KG1 (cell line): ENCODE measurements at places on chromosomes 5 and 9.

GRCh38 chr5:155952486-155953089 lies 374.4 kb upstream of the SGCD start:
- DNase-seq: no peak

DNA sequence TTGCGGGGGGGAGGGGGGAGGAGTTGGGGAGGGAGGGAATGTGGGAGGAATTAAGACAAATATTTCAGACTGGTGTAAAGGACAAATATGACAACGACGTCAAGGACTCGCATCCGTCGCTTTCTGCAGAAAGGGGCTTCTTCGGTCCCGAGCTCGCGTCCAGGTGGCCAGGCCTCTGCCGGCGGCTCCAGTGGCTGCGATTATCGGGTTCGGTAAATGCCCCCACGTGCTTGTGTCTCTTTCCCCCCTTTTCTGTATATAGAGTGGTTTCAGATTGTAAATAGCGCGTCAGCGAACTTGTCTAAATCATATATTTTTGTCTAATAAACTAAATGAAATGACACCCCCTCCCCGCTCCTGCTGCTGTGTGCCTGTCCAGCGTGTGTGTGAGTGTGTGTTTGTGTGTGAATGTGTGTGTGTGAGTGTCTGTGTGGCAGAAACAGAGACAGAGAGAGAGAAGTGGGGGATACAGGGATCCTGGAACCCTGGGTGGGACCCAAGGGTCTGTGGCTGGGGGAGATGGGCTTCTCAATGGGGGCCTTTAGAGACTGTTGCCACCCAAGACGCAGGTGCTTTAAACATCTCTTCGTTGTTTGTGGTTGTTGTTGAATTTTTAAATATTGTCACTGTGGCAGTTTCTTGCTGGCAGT lies 5.6 kb downstream of the IRX1 start:
- DNase-seq: no peak

- no peak for DNase-seq
These were observed at the start of gene TLX3 for GRCh38 chr5:171308453-171309275. Gene TLX3 (plus strand): TSS chr5:171309248. CDS start chr5:171309366, 118 bp downstream.

DNA sequence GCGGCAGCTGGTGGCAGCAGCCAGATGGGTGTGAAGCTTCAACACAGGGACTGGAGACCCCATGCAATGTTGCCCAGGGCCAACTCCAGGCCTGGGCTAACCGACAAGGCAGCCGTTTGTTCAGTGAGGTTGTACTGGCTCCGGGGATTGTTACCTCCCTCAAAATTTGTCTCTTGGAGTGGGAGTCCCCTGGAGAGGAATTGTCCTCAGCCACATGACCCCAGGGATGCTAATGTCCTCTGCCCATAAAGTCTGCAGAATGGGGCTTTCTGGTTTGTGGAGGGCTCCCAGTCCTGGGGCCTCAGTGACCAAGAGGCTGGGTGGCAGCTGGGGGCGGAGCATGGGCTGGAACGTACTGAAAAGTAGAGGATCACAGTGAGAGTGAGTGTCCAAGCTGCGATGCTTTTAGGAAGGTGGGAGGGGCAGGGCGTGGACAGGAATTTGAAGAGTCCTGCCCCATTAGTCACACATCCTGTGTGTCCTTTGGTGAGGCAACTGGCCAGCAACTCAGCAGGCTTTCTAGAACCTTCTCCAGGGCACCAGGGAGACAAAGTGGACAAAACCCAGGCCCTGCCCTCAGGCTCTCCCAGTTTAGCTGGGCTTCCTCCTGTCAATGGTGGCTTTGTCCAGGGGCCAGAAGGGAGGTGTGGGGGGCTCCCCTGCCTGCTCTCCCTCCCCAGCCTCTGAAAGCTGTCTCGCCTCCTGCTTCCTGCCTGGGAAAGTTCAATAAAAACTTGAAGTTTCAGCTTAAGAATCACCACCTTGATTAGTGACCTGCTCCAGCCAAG lies 114.0 kb downstream of the NSG2 start:
- no peak for DNase-seq

DNA sequence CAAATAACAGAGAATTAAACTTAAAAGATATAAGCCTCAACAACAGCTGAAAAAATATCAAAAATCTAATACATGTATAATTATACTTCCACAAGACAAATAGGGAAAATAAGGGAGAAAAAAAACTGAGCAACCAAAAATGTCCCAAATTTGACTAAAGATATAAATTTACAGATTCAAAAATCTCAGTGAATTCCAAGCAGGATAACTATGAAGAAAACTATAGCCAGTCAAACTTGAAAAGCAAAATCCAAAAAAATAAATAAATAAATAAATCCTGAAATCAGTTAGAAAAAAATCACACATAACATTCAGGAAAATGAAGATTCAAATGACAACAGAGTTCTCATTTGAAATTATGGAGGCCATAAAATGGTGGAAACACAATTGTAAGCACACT lies 56.7 kb downstream of the AGTPBP1 start:
- DNase-seq: no peak

DNA sequence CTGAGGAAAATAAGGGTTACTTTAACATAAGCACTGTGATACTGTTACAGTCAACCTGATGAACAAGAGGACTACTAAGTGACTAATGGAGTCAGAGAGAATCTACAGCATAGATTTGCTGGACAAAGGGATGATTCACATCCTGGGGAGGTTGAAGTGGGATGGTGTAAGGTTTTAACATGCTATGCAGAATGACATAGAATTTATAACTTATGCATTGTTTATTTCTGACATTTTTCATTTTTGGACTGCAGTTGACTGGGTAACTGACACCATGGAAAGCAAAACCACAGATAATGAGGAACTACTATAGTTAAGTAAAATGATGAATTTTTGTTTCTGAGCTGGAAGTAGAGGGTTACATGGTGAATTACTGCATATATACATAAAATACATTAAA lies 389.2 kb downstream of the MAT2B start:
- DNase-seq: no peak

GRCh38 chr5:127909066-127909465 lies 174.5 kb upstream of the SLC12A2 start:
- no peak for DNase-seq

- no peak for DNase-seq
These were observed 332.3 kb upstream of the KLF9 start for GRCh38 chr9:70746760-70747159.

GRCh38 chr5:30446456-30446855 lies 747.0 kb upstream of the CDH6 start:
- DNase-seq: no peak

GRCh38 chr9:95268681-95269080 lies 48.8 kb downstream of the FANCC start:
- no peak for DNase-seq

DNA sequence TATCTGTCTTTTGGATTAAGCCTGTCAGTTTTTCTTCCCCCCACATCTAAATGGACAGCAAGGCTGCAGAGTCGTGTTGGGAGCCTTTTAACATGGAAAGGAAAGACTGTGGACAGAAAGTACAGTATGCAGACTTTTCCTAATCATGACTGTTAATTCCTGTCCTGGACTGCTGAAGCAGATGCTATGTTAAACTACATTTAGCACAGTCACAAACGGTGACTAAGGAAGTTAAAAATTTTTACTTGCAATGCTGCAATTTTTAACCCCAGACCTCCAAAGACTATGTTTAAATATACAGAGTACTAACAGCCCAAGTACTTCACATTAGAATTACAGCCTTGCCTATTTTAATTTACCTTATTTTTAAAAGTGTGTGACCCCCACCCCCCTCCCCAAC lies 51.8 kb downstream of the ELAVL2 start:
- DNase-seq: no peak
